HFF-Myc (cell line): ENCODE measurements at places on chromosomes 16 and 17.

DNA sequence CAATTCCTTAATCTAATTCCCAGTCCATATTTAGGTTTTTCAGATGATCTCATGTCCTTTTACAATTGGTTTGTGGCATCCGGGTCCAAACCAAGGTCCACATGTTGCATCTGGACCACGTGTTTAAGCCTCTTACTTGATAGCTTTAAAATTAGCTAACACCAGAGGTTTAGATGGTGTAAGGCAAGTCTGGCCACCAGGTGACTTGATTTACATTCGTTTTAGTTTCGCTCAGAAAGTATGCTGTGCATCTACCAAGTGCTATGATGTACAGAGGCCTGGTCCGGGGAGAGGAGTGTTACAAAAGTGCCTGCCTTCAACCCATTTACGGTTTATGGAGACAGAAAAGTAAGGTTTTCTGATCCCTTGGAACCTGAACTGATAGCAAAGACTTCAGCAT, 878 bp upstream of the DNAJA2 start:
- no peak for DNase-seq

- no peak for DNase-seq
These were observed 15.9 kb upstream of the C16orf95 start for GRCh38 chr16:87333101-87333500.

DNA sequence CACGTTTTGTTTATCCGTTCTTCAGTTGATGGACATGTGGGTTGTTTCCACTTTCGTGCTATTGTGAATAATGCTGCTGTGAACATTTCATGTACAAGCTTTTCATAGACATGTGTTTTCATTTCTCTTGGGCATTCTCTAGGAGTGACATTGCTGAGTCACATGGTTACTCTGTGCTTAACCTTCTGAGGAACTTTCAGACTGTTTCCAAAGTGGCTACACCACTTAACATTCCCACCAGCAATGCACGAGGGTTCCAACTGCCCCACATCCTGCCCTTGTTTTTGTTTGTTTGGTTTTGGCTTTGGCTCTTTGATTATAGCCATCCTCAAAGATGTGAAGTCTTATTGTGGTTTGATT, 14.2 kb upstream of the PEMT start:
- peak; percentile 86 for DNase-seq

GRCh38 chr17:31273516-31273915, 23.5 kb downstream of the OMG start:
- no peak for DNase-seq

- DNase-seq = no peak
These were observed 242.7 kb downstream of the HAPSTR1 start for GRCh38 chr16:9334103-9334502.

DNA sequence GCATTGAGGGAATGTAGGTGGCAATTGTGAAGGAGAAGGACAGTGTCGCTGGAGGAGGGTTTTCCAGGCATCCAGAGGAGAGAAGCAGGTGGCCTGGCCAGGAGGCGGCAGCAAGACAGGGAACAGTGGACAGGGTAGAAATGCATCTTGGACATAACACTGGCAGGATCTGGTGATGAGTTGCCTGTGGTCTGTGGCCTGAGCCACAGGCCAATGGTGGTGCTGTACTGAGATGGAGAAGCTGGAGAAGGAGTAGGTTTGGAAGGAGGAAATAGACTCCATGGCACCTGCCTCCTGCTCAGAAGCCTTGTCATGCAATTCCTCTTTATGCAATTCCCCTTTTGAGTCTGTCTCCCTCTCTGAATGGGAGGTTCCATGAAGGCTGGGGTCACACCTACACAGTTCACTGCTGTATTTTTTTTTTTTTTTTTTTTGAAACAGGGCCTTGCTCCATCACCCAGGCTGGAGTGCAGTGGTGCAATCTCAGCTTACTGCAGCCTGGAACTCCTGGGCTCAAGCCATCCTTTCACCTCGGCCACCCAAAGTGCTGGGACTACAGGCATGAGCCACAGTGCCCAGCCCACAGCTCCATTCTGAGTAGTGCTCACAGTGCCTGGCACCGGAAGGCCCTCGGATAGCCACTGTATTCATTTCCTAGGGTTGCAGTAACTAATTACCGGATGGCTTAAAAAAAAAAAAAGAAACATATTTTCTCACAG, 13.5 kb upstream of the CACNG4 start:
- no peak for DNase-seq

- DNase-seq = no peak
These were observed 26.1 kb downstream of the GPR142 start for GRCh38 chr17:74393346-74393942.

DNA sequence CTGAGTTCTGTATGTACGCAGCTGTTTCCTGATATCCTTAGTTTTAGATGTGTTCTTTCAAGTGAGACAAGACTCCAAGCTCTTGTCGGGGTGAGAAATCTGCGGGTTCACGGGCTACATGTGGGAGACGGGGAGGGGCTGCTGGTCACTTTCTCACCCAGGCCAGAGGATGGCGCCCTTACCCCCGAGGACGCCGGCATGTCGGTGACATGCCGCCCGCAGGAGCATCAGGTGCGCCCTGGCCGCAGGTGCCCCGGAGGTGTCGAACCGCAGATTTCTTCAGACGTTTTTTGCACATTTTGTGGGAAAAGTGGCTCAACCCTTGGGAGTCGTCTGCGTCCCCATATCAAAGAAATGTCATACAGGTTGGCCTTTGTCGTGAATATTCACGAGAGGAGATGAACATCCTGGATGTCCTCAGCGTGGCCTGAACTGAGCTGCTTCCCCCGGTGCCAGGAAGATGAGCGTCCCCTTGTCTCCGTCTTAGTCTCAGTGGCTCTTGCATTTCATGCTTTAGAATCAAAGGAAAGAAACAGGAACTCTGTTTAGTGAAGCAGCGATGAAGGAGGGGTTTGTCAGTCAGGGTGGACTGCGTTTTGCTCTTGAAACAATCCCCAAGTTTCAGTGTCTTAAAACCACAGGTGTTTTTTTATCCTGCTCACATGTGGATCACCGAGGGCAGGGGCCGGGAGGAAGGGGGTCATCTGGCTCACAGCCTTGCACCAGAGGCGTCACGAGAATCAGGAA, 75.4 kb upstream of the ZNF750 start:
- no peak for DNase-seq

GRCh38 chr17:2718150-2718938, 6.8 kb upstream of the CLUH start:
- DNase-seq = no peak

DNA sequence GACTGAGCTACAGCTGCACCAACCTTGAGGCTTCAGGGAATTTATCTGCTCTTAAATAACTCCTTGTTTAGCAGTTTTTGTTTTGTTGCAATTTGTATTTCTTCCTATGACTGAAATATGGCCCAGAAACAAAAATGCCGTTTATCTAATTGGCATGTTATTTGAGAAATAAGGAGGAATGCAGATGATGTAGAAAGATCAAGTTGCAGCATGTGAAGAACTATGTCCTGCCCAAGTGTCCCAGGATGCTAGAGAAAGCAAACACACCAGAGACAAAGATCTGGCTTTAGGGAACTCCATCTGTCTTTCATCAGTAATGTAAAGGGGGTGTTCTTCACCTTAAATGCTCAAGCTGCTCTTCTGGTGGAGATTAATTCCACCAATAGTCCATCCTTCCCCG, 29.7 kb downstream of the USP31 start:
- DNase-seq = peak; percentile 42

DNA sequence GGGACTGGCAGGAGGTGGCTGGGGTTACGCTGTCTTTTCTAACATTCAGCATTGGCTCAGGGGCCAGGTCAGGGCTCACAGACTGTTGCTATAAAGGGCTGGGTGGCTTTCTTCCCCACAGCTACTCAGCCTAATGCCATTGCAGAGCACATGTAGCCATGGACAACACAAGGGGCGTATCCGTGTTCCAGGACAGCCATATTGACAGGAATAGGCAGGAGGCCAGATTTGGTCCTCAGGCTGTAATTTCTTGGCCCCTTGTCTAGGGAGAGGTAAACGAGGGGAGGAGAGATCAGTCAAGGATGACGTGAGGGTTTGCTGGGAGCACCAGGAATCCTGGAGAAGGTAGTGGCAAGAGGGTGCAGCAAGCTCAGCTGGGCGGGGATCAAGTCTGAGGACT, 21.2 kb upstream of the MYO15B start:
- no peak for DNase-seq

- peak; percentile 99 for DNase-seq
These were observed 27.5 kb downstream of the OMG start for GRCh38 chr17:31269578-31269983.

GRCh38 chr17:81586096-81586495, 33.9 kb upstream of the FAAP100 start:
- DNase-seq = no peak

- DNase-seq = no peak
These were observed at the start of gene PPM1E for GRCh38 chr17:58755577-58756245. Gene PPM1E (plus strand): TSS chr17:58755854.

DNA sequence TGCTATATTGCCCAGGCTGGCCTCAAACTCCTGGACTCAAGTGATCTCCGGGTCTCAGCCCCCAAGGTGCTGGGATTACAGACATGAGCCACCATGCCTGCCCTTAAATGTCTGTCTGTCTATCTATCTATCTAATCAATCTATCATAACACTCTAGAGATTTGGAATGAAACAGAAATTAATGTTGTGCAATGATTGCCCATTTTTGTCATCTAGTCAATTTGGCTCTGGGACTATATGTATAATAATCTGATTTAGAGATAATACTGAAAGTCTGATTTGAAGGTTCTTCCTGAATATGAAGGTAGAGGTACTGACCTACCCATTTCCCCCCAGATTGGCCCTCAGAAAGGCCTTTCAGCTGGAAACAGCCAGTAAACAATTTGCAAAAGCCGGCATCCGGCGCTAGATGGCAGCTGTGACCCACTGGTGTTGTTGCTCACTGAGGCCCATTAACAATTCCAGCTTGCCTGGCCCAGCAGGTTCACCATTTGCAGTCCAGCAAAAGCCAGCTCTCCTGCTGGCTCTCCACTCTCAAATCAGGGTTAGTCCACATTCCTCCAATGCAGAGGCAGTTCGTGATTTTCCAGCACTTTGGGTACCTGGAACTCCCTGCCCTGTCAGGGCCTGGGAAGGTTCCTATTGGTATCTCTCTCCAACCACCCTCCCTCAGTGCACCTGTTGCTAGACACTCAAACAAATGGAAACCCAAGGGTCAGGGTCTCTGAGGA, 22.9 kb upstream of the C16orf87 start:
- no peak for DNase-seq

DNA sequence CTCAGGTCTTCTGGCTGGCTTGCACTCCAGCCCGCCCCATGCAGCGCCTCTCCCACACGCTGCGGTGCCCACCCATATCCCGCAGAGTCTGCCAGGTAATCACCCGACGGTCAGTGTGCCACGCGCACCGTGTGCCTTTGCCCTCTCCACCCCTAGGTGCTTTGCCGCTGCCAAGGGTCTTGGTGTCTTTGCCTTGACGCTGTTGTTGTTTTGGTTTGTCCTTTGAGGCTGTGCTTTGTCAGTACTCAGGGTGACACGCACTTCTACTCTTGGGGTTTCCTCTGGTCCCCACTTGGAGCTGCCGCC, 30.1 kb downstream of the UBN1 start:
- DNase-seq = no peak

- no peak for DNase-seq
These were observed 270.7 kb upstream of the SOX9 start for GRCh38 chr17:71849783-71850768.

- no peak for DNase-seq
These were observed 96.5 kb downstream of the ABCC1 start for GRCh38 chr16:16045879-16046278.

- DNase-seq = no peak
These were observed at the start of gene LITAF for GRCh38 chr16:11586856-11587642. Gene LITAF (minus strand): TSS chr16:11586919. CDS start chr16:11556730, 30,189 bp downstream.

DNA sequence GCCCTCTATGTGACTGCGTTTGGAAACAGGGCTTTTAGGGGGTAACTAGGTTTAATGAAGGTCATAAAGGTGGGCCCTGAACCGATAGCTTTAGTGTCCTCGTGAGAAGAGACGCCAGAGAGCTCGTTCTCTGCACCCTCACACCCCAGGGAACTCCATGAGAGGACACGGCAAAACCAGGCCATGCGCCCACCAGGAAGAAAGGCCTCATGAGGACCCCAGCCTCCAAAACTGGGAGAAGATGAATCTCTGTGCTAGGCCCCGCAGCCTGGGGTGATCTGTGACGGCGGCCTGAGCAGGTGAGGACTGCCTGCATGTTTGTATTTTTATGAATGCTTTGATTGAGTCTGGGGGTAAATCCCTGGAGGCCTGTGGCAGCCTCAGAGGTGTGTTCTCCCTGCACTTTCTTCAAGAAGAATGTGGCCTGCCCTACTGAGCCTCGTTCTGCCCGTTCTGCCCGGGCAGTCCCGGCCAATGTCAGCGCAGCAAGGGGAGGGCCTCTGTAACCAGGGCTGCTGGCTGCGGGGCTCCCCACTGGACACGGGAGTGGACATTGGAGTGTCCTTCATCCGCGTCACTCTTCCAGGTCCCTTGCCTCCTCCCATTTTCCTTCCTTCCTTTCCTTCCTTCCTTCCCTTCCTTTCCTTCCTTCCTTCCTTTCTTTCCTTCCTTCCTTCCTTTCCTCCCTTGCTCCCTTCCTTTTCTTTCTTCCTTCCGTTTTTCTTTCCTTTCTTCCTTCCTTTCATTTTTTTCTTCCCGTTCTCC, 6.8 kb upstream of the RNF213 start:
- DNase-seq = no peak

DNA sequence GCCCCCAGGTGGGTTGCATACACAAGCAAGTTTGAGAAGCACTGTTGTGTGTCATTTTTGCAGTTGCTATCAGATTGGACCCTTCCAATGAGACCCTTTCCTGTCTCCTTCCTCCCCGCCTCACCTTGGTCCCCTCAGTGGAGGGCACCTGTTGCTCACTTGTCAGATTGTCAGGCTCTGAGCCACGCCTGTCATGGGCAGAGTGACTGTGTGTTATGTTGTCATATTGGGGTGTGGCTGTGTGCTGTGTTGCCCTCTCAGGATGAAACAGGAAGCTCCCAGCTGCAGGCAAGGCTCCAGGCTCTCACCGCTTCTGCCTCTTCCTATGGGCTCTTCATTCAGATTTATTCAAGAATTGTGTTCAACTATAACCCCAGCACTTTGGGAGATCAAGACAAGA, 302.9 kb downstream of the CPPED1 start:
- DNase-seq = no peak

GRCh38 chr16:50684823-50685461, 3.8 kb upstream of the SNX20 start:
- DNase-seq = no peak
